ENCODE measurements at places on chromosomes 16 and 17. TPM values are rescaled to one million over a fixed set of nuclear protein-coding genes. Genes with fewer than 3 reads are reported as not detected.

The NLRC3 gene
- 3.3 TPM for total RNA-seq

DNA sequence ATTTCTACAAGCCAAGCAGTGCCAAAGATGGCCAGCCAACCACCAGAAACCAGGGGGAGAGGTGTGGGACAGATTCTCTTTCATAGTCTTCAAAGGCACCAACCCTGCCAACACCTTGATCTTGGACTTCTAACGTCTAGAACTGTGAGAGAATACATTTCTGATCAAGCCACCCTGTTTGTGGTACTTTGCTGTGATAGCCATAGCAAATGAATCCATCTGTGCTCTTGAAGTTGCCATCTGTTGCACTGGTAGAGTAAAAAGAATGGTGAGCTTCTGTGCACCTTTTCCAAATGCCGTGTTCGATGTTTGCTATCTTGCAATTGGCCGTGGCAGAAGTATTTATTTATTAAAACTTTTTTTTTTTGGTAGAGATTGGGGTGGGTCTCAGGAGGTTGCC lies 16.7 kb upstream of the ADGRG1 start:
- no peak for DNase-seq

DNA sequence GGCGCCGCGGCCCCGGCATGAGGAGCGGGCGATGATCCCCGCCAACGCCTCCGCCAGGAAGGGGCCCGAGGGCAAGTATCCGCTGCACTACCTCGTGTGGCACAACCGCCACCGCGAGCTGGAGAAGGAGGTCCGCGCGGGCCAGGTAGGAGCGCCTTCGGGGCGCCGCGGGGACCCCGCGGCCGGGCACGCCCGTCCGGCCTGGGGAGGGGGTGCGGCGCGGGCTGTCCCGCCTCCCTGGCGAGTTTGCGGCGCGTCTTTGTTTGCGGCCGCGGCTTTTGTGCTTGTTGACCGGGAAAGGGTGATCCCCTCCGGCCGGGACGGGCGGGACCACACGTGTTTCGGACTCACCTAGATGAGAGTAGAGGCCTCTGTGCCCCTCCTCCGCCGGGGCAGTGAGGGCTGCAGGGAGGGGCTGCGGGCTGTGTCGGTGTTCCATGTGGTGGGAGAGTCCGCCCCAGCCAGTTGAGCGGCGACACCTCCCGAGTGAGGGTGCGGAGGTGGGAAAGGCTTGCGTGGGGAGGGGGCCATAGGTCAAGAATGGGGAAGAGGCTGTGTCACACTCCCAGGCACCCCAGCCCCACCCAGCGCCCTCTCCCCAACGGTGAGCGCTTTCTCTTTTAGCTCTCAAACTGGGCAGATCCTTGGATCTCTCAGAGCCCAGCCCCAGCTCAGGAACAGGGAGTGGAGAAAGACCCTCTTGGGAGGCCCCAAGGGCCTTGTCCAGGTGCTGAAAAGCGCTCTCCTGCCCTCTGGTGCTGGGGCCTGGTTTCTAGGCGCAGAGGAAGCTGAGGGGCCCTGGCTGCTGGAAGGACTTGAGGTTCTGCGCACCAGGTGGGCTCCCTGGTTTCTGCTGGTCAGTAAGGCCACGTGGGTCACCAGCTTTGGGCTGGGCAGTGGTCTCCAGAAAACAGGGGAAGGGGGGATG lies 923 bp downstream of the ANKRD13B start:
- no peak for DNase-seq

- DNase-seq: no peak
Measured at GRCh38 chr16:53922067-53922806, 218.3 kb downstream of the FTO start.

DNA sequence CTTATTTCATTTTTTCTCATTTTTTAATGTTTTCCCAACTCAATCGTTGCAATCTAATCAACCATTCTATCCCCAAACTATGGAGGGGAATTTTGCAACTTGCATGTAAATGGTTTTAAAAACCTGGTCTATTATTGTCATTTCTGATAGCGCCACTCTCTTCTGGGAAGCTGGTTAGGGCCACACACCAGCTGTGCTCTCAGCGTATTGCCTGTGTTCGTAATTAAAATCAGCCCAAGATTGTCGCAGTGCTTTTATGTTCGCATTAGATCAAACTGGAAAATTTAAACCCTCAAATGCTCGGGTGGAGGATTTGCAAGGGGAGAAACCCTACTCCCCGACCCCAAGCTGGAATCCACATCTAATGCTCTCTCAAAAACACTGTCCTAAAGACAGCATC lies 123.5 kb upstream of the CACNG5 start:
- no peak for DNase-seq

DNA sequence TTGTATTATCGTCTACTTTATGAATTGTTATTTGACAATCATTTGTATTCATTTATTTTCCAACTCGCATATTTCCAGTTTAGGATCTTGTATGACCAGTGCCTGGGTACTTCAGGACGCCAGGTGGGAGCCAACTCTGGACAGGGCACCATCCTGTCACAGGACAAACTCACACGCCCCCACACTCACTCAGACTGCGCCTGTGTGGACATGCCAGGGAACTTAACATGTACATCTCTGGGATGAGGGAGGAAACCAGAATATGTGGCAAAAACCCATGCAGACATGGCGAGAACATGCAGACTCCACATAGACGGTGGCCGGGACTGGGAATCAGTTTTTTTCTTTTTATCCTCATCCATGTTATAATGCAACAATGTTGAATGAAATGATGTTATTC lies 68.5 kb downstream of the CLEC16A start:
- no peak for DNase-seq
